ENCODE measurements at places on chromosomes 12 and 14. TPM values are rescaled to one million over a fixed set of nuclear protein-coding genes. Genes with fewer than 3 reads are reported as not detected.

GRCh38 chr14:21264025-21264801, 5.0 kb downstream of the HNRNPC start:
- DNase-seq = no peak
- H3K27me3 ChIP-seq = peaks cover 1% of the 10 kb centered on the region
- no peak overlapping the region for H3K27ac ChIP-seq
- H3K4me3 ChIP-seq = peak overlapping the region; percentile 55
- peaks cover 2% of the 10 kb centered on the region for H3K36me3 ChIP-seq
- peaks cover 36% of the 10 kb centered on the region for H3K4me1 ChIP-seq

DNA sequence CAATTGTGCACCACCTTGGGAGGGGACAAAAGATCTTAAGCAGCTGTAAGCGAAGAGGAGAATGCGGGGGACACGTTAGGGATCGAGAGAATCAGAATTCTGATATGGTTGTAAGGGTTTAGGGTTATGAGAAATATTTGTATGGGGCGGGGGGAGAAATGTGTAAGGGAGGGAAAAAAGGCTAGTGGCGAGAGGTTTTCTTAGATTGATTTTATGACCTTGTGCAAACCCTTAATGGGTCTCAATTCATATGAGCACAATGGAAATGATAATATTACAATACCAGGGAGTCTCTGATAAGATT, 396 bp downstream of the NDUFA9 start:
- peaks cover 29% of the 10 kb centered on the region for H3K4me1 ChIP-seq
- H3K27ac ChIP-seq = peak overlapping the region; percentile 97
- peak overlapping the region; percentile 89 for H3K4me3 ChIP-seq
- H3K36me3 ChIP-seq = no peaks in the 10 kb centered on the region
- H3K27me3 ChIP-seq = peaks cover 4% of the 10 kb centered on the region

Gene GPR137C
- total RNA-seq = 19.5 TPM

- H3K36me3 ChIP-seq = peaks cover 8% of the 10 kb centered on the region
- H3K27ac ChIP-seq = no peak overlapping the region
- no peak for DNase-seq
- H3K27me3 ChIP-seq = no peaks in the 10 kb centered on the region
- no peaks in the 10 kb centered on the region for H3K4me1 ChIP-seq
These were observed 424.9 kb upstream of the SYT1 start for GRCh38 chr12:78439666-78440065.

DNA sequence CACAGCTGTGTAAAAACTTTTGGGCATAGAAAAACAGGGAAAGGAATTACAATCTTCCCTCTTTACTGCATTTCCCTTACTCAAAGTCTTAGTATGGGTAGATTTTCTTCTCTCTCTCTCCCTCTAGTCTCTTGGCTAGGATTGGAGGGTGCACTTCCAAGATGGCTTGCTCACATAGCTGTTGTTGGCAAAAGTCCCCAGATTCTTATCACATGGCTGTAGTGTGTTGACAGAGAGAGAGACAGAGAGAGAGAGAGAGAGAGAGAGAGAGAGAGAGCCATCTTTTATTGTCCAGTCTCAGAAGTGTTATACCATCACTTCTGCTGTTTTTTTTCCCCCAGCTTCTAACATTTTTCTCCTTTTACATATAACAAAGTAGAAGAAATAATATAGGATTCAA, 6.3 kb upstream of the OR4E2 start:
- no peak for DNase-seq
- H3K27me3 ChIP-seq = no peaks in the 10 kb centered on the region
- H3K4me3 ChIP-seq = no peak overlapping the region
- no peak overlapping the region for H3K27ac ChIP-seq

Gene PTGR2
- total RNA-seq = 8.7 TPM

Gene APOF
- total RNA-seq = not detected

GRCh38 chr12:52906191-52906601, 1.3 kb upstream of the KRT8 start:
- no peak overlapping the region for H3K27ac ChIP-seq
- peaks cover 4% of the 10 kb centered on the region for H3K4me1 ChIP-seq
- no peaks in the 10 kb centered on the region for H3K36me3 ChIP-seq
- peaks cover 5% of the 10 kb centered on the region for H3K27me3 ChIP-seq
- no peak for DNase-seq
- H3K4me3 ChIP-seq = no peak overlapping the region

- H3K36me3 ChIP-seq = no peaks in the 10 kb centered on the region
- peak overlapping the region; percentile 95 for H3K27ac ChIP-seq
- H3K4me1 ChIP-seq = peaks cover 32% of the 10 kb centered on the region
- H3K27me3 ChIP-seq = peaks cover 9% of the 10 kb centered on the region
- DNase-seq = peak; percentile 65
- peak overlapping the region; percentile 74 for H3K4me3 ChIP-seq
These were observed 75.3 kb upstream of the CEP83 start for GRCh38 chr12:94534774-94535509.

Gene PRH2
- total RNA-seq = not detected

DNA sequence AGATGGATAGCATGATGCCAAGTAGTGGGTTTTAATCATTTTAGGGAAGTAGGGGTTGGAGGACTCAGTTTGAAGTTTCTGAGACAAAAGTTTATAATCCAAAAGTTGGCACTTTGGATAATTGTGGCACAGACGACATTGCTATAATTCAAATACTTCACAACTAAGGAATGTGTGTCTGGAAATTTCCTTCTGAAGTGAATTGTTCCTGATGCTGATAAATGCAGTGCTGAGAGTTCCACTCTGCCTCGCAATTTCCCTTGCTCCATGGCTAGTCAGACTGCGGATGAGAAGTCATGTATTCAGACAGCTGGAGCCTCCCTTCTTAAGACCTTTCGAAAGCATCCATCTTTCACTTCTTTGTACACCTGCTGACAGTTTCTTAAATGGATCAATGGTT, 393.3 kb upstream of the PRICKLE1 start:
- no peak for DNase-seq
- H3K27ac ChIP-seq = no peak overlapping the region
- H3K36me3 ChIP-seq = no peaks in the 10 kb centered on the region
- H3K4me3 ChIP-seq = no peak overlapping the region

Gene USP44
- 2.7 TPM for total RNA-seq

All from glutamatergic neuron (in vitro differentiated cells).